GM12865 (cell line): ENCODE measurements at places on chromosomes 7 and 10.

DNA sequence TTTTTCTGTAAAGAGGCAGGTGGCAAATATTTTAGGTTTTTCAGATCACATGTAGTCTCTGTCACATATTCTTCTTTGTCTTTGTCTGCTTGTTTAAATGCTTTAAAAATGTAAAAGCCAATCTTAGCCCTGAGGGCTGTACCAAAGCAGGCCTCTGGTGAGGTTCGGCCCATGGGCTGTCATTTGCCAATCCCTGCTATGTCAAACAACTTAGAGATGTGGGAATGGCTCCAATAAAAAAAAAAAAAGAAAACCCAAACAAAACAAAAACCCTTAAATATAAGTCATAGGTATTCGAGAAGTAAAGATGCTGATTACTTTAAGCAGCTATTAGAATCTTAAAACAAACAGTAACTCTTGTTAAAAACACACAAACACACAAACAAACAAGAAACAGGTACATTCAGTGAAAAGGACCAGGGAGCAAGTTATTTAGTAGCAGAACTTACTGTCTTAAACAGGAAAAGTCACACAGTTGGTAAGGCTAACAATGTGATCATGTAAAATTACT lies 61.4 kb upstream of the NAMPT start:
- DNase-seq, result no peak

DNA sequence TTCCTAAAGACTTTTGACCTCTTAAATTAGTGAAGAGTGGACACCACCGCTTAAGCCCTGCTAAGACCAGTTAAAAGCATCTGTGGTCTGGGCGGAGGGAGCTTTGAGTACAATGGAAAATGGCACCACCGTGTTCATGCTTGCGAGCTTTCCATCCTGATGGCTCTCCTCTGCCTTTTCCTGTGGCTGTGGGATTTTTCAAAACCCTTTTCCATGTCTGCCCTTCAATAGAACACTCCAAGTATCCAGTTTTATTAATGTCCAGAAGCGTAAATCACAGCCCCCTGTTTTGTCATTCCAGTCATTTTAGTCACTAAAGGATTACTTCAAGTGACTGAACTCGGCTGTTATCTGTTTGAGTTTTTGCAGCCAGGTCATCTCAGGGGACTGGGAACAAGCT lies 181.8 kb downstream of the MGMT start:
- no peak for DNase-seq

DNA sequence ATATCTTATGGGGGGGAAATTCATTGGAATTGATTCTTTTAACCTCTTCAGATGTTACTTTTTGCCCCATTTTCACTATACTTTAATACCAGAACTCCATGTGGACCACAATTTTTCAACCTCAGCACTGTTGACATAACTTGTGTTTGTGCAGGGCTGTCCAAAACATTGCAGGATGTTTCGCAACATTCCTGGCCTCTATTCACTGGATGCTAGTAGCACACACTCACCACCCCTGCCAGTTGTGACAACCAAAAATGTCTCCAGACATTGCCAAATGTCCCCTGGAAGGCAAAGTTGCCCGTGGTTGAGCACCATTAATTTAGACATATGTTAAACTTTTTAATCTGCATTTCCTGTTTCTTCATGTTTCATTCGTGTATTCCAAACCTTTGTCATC lies 234.7 kb downstream of the GFRA1 start:
- no peak for DNase-seq

GRCh38 chr10:76268530-76268929 lies 837.1 kb downstream of the LRMDA start:
- DNase-seq, result no peak

DNA sequence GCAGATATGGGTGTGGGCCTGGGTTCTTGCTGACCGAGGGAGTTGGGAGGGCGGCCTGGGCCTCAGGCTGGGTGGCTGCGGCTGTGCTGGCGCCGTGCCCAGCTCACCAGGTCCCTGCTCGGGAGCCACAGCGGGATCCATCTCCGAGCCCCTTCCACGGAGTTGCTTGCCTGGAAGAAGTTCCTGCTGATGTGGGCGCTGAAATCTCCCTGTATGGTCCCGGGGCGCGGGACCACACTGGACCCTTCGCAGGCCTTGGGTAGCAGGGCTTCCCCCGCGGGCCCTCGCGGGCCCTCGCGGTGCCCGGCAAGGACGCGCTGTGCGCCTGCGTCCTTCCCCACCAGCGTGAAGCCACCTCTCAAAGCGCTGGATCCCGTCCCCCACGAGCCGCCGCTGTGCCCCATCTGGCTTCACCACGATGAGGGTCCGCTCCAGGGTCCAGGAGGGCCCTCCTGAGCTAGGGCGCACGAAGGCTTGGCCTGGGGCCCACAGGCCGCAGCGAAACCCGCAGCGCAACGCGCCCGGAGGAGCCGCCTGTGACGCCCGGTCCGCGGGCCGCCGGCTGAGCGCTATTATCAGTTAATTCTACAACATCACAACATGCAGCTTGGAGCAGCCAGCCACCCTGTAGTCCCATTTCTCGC lies 31.5 kb downstream of the RAB19 start:
- no peak for DNase-seq

- no peak for DNase-seq
These were observed 96.7 kb downstream of the SEMA3D start for GRCh38 chr7:85090143-85090542.

DNA sequence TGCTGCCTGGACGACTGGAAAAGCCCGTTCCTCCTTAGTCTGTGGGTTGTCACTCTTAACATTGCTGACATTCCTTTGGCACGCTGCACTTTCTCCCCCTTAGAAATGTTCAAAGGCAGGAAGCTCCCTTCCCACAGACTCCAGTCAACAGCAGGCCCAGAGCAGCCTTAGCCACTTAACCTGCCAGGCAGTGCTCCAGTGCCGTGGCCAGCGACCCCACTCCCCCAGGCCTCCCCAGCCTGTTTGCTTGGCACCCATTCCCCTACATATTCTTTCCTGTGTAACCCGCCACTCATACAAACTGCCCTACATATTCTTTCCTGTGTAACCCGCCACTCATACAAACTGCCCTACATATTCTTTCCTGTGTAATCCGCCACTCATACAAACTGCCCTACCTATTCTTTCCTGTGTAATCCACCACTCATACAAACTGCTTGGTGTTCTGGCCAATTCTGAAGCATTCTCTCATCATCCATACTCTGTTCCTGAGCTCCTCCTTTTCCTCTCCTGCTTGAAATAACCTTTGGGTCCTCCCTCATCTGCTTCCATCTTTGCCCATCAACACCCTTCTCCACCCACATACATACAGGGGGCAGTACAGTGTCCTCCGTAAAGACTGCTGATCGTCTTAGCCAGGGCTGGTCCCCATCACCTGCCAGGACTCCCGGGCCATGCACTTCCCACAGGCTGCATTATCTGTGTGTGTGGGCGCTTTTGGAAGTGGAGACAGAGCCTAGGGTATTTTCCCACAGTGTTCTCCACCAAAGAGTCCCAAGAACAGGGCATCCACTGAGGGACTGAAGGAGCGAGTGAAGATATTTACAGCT lies 57.3 kb downstream of the ADARB2 start:
- DNase-seq, result no peak
